ENCODE measurements at places on chromosomes 16 and 17.

GRCh38 chr17:6701719-6702118, 11.4 kb downstream of the SLC13A5 start:
- DNase-seq, result no peak

GRCh38 chr17:37300683-37301082, 75.1 kb upstream of the C17orf78 start:
- DNase-seq, result no peak

GRCh38 chr17:53336281-53336680, 486.4 kb upstream of the KIF2B start:
- DNase-seq, result no peak

- DNase-seq, result no peak
Measured at GRCh38 chr16:70577256-70577698, 53.7 kb downstream of the SF3B3 start.

DNA sequence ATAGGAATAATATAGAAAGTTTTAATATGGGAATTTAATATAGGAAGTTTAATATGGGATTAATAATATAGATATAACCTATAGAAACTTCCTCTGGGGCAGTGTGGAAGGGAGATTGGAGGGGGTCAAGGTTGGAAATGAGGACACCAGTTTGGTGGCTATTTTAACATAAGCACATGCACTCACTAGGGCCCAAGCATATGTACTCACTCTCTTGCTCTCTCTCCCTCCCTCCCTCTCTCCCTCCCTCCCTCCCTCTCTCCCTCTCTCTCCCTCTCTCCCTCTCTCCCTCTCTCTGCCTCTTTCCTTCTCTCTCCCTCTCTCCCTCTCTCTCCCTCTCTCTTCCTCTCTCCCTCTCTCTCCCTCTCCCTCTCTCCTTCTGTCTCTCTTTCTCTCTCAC, 528.1 kb downstream of the NPIPA7 start:
- no peak for DNase-seq

- DNase-seq, result no peak
Measured at GRCh38 chr17:80694992-80695912, 150.6 kb downstream of the RPTOR start.

DNA sequence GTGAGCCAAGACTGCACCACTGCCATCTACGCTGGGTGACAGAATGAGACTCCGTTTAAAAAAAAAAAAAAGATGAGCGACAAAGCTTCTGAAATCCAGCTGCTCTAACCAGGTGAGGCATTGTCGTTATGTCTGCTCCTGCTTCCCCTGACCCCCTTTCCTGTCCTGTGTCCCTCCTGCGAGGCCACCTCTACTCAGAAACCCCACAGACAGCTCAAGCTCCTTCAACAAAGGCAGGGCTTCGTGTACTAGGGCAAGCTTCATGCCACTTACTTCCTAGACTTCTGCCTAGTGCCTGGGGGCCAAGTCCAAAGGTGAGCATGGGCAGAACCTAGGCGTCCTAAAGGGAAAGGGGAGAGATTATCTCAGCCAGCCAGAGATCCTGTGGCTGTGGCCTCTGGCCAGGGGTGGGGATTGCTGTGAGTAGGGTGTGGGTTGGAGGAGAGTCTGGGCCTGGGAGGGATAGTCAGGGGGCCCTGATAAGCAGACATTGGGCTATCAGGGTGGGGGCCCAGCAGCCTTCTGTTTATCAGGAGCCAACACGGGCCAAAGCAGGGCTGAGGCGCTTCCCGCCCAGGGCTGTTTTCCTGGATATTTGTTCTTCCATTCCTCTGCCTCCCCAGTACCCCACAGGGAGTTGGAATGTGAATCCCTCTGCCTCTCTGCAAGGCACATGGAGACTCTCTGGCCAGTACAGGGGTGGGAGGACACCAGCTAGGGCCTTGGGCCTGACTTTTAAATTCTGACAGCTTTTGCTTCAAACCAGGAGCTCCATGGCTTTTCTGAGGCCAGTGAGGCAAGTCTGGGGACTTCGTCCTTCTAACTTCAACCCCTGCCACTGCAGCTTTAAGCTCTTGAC, 10.4 kb downstream of the ERAL1 start:
- DNase-seq, result no peak

GRCh38 chr16:59108374-59108773, 374.3 kb upstream of the GOT2 start:
- DNase-seq, result no peak

DNA sequence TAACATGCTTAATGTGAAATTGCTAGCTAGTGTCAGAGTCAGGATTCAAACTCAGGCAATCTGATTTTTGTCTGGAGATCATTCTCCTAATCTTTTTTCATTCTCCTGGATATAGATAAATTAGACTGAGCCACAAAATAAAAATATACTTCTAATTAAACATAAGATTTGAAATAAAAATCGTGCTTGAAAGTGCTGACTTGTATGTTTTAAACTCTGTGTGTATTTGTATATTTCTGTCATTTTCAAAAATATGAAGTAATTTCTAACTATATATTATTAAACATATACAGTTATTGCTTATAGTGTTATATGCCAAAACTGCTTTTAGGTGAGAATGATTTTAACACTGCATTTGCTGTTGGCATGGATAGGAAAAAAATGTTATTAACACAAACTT, 239.4 kb downstream of the KCNJ2 start:
- no peak for DNase-seq

DNA sequence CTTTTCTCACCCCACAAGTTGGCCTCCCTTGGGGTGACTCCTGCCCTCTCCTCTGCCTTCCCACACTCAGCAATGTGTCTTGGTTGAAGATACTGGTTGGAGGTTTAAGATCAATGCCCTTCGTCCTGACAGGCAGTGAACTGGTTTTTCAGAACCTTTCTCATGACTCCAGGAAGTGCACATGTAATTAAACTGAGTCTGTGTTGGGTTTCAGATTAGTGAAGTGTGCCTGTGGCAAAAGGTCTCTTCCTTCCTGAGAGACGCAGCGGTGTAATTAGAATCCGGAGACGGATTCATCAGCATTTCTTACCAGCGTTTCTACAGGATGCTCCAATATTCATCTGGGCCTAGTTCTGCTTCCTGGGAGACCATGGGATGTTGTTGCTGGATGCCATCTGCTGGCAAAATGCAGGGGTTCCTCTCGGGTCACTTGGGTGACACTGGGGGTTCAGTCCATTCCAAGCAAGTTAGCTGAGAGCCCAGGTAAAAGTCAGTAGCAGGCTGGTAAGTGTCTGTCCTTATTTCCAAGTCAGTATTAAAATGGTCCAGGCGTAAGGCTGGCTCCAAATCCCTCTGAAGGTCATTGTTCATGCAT, 233.3 kb downstream of the XYLT1 start:
- no peak for DNase-seq

All from frontal cortex (tissue), 4 donors.